ENCODE measurements at places on chromosomes 3 and 15. TPM values are rescaled to one million over a fixed set of nuclear protein-coding genes. Genes with fewer than 3 reads are reported as not detected.

Gene ROBO2
- total RNA-seq = 0.55 TPM

Gene CLDN18
- not detected for total RNA-seq

Gene RTP1
- total RNA-seq = not detected

Gene ABCF3
- 42.3 TPM for total RNA-seq

Gene GRAMD1C
- 0.10 TPM for total RNA-seq

Gene XIRP1
- not detected for total RNA-seq

Gene SKIL
- total RNA-seq = 51.7 TPM

Gene MAPKAPK3
- 29.7 TPM for total RNA-seq

Data from HT-29 (cell line).